ENCODE measurements at places on chromosomes 7 and 10.

GRCh38 chr10:11194859-11195586 lies 177.4 kb downstream of the CELF2 start:
- no peak for DNase-seq

DNA sequence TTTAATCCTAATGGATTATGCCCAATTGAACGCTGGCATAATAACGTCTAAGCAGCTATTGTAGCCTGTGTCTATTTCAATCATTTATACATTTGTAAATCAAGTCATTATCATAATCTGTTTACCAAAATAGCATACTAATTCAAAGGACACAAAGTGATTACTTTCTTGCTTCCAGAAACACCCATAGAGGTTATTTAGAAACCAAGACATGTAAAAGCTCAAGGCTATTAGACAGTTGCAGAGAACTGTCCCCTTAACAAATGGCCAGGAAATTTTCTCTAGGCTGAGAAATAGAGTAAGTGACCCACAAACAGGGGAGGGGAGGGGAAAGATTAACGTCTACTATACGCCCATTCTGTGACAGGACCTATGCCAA lies 455.7 kb downstream of the PARD3 start:
- no peak for DNase-seq

- DNase-seq = no peak
Observed at GRCh38 chr10:8393531-8393930, 339.0 kb downstream of the GATA3 start.

- no peak for DNase-seq
Observed at GRCh38 chr10:132589681-132590080, 52.1 kb downstream of the INPP5A start.

DNA sequence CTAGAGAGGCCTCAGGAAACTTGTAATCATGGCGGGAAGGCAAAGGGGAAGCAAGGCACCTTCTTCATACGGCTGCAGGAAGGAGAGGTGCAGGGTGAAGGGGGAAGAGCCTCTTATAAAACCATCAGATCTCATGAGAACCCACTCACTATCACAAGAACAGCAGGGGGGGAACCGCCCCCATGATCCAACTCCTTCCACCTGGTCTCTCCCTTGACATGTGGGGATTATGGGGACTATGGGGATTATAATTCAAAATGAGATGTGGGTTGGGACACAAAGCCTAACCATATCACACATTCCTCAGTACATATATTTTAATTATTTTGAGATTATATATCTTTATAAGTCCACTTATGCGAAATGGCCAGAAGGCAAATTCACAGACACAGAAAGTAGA lies 8.9 kb downstream of the HK1 start:
- no peak for DNase-seq

- DNase-seq = no peak
Observed at GRCh38 chr10:6171881-6172695, 30.6 kb upstream of the PFKFB3 start.

DNA sequence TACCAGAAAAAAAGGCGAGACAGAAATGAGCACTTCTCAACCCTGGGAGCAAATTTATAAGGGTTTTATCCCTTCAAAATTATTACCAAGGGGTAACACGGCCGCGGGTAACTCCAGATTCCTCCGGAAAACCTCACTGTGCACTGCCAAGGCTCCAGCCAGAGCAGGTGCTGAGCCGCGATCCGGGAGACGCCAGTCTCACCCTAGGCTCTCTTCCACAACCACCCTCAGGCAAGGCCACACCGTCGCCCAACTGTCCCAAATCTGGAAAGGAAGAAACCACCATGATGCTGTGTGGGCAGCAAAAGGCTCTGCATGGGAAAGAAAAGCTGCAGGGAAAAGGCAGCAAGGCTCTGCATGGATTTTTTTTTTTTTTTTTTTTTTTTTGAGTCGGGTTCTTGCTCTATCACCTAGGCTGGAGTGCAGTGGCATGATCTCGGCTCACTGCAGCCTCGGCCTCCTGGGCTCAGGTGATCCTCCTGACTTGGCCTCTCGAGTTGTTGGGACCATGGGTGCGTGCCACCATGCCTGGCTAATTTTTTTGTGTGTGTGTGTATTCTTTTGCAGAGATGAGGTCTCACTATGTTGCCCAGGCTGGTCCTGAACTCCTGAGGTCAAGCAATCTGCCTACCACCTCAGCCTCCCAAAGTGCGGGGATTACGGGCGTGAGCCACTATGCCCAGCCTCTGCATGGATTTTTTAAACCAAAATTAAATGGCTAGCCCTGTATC lies 39.0 kb downstream of the MAD1L1 start:
- no peak for DNase-seq

GRCh38 chr10:76547352-76547972 lies 1090.1 kb downstream of the KCNMA1 start:
- DNase-seq = no peak

DNA sequence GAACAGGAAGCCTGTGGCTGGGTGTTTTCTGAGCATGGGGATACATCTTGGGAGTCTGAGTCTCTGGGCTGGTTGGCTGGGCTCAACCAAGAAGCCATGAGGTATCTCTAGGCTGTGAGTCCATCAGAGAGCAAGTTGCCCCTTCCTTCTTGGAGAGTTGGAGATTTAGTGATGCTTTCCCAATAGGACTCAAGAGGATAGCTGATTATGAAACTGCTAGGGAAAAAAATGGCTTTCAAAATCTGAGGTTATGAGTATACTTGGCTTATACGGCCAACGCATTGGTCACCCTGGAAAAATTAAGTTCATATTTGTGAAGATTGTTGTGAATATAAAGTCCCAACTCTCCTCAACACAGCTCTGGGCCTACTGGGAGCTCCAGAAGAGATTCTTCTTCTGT lies 162.7 kb upstream of the KMT2E start:
- DNase-seq = no peak

GRCh38 chr10:62959553-62959952 lies 143.4 kb upstream of the EGR2 start:
- DNase-seq = no peak

GRCh38 chr7:110257673-110258072 lies 833.3 kb upstream of the LRRN3 start:
- no peak for DNase-seq

DNA sequence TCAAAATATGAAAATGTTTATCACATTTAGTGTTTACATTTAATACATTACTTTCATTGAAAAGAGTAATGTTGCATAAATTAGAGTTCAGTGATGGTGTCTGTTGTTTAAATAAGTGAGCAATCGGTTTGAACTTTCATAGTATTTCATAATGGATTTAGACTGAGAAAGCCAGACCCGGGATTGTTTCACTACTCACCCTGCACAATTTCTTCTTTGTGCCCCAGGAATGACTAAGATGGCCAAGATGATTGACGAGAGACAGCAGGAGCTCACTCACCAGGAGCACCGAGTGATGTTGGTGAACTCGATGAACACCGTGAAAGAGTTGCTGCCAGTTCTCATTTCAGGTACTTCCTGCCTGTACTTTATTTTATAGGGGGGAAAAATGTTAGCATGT lies 74.6 kb downstream of the VCL start:
- DNase-seq = no peak

GRCh38 chr7:38229884-38230642 lies 43.4 kb downstream of the TARP start:
- no peak for DNase-seq

- DNase-seq = no peak
Observed at GRCh38 chr10:49520122-49520775, 18.7 kb downstream of the ERCC6 start.

GRCh38 chr10:110563132-110563531 lies 4.4 kb upstream of the SMC3 start:
- DNase-seq = no peak

DNA sequence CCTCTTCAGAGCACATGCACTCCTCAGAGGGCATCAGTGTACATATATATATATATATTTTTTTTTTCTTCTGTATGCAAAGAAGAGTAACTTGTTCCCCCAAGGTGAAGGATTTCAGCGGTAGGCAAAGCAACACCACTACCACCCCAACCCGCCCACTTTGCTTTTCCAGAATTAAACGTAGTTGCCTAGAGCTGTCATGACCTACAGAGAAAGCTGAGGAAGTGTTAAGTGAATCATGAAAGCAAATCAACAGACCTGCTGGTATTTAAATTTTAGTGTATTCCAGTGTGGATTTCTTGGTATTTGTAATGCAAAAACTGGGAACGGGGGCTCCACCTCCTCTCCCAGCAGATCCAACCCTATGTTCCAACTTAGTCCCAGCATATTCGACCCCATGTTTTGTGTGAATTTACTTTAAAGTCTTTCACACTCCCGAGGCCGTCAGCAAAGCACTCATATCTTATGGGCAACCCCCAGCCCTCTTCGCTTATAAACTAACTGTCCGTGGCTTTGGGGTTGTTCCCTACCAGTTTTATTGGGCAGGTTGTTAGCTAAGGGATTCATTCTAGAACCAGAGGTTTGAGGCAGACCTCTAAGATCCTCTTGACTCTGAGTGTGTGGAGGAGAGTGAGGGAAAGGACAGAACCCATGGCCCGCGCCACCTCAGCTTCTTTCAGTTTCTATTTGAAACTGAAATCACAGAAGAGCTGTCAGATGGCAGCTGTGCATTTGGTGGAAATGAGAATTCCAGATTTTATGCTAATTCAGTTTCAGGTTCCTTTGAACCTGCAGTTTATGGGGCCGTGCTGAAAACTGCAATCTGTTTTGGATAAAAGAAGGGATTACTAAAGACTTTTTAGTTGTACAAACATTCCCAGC lies 450.2 kb upstream of the GALNT17 start:
- DNase-seq = no peak

GRCh38 chr7:84847038-84847437 lies 339.8 kb downstream of the SEMA3D start:
- DNase-seq = no peak

- no peak for DNase-seq
Observed at GRCh38 chr7:80942261-80943041, 23.6 kb upstream of the SEMA3C start.

DNA sequence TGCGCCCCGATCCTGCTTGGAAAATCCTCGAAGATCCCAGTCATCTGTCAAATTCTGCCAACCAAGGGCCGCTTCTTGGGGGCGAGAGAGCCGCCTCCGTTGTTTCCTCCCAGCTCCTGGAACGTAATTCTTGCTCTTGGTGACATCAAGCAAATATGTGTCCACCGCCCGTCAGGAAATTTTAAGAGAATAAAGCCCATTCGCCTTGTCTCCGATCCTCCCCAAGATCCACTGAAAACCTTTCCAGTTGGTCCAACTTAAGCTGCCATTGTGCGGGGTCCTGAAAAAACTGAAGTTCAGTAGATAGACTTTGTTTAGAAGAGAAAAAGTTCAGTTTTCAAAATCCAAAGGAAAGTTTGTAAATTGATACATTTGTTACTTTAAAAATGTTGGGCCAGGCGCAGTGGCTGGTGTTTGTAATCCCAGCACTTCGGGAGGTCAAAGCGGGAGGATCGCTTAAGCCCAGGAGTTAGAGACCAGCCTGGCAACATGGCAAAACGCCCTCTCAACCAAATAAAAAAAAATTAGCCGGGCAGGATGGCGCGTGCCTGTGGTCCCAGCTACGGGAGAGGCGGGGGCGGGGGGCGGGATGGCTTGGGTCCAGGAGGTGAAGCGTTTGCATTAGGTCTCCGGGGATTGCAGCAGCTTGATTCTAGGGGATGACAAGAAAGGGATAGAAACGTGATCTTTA lies 1.0 kb upstream of the ZNF800 start:
- no peak for DNase-seq
